Sigmoid colon (tissue), 7 donors: ENCODE measurements at places on chromosomes 2 and 18. TPM values are rescaled to one million over a fixed set of nuclear protein-coding genes. Genes with fewer than 3 reads are reported as not detected.

DNA sequence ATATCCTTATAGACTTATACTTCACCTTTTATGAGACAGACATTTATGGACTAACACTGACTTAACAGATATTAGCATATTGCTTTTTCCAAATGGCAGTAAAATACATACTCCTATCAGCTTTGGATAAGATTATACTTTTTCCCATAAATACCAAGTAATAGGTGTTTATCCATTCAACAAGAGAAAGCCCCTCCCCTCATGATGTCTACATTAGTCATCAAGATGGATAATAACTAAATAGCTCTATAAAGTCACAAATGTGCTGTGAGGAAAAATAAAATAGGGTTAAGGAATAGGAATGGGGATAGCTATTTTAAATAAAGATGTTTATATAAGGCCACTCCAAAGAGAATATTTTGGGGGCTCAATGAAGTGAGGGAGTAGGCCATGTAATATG is 39.4 kb downstream of the CSRNP3 start:
- no peak overlapping the region for H3K27ac ChIP-seq
- H3K27me3 ChIP-seq, result no peaks in the 10 kb centered on the region
- no peaks in the 10 kb centered on the region for H3K36me3 ChIP-seq
- no peak for DNase-seq

DNA sequence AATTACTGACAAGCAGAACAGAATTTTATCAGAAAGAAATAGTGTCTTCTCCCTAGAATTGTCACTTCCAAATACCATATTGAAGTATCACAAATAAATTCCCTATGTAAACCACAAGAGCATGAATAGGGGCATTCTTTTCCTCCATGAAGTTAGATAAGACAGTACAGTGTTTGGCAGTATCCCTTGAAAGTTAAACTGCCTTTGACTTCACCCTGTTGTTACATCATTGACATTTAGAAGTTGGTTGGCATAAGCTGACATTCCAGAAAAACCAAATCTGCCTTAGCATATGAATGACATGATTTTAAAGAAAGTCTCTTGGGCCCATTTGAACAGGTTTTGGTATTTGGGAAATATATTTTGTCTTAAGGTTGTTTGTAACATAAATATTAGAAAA is 50.2 kb upstream of the OSR1 start:
- H3K36me3 ChIP-seq, result no peaks in the 10 kb centered on the region
- no peak overlapping the region for H3K4me3 ChIP-seq
- no peak for DNase-seq
- no peaks in the 10 kb centered on the region for H3K27me3 ChIP-seq
- H3K27ac ChIP-seq, result no peak overlapping the region

LDAH gene
- total RNA-seq, result 14.3 TPM

GRCh38 chr18:24846138-24846537 is 385.7 kb downstream of the HRH4 start:
- no peaks in the 10 kb centered on the region for H3K27me3 ChIP-seq
- no peak for DNase-seq
- no peak overlapping the region for H3K27ac ChIP-seq
- H3K4me3 ChIP-seq, result no peak overlapping the region
- H3K36me3 ChIP-seq, result no peaks in the 10 kb centered on the region

COL3A1 gene
- total RNA-seq, result 475 TPM

DNA sequence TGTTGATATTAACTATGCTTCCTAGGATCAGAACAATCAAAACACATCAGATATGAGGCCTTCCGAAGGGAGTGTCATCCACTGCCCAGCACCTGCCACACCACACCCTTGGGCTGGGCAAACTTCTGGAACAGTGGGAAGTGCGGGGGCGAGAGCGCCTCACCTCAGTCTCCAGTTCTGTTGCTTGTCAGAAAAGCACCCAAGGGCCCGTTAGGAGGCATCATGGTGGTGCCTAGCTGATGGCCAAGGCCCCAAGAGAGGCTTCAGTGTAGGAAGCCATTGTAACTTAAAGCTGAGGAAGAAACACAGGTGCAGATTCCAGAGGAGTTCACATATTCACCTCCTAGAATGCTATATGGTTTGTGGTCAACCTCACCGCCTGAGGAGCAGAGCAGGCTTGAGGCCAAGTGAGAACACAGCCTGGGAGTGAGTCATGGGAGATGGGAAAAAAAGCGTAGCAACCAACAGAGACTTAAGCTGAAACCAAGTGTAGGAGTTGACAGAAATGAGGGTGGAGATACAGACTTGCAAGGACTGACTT is 85.1 kb upstream of the ATL2 start:
- no peak overlapping the region for H3K4me3 ChIP-seq
- peak; percentile 81 for DNase-seq
- H3K27me3 ChIP-seq, result no peaks in the 10 kb centered on the region
- H3K4me1 ChIP-seq, result no peaks in the 10 kb centered on the region

DNA sequence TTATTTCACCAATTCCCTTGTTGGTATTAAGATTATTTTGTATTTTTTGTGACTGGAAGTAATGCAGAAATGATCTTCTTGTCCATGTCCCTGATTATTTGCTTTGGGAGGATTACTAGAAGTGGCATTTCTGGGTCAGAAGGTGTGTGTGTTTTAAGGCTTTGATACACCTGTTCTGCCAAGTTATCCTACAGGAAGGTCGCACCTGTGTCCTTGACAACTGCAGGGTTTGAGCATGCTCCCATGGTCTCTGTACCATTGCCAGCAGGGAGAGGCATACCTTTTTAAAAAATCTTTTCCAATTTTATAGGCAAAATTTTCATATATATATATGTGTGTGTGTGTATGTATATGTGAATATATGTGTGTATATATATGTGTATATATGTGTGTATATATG is 29.7 kb downstream of the KDM3A start:
- H3K4me1 ChIP-seq, result peaks cover 20% of the 10 kb centered on the region
- peaks cover 28% of the 10 kb centered on the region for H3K36me3 ChIP-seq
- no peaks in the 10 kb centered on the region for H3K27me3 ChIP-seq
- no peak overlapping the region for H3K4me3 ChIP-seq
- DNase-seq, result no peak
- no peak overlapping the region for H3K27ac ChIP-seq

- no peak overlapping the region for H3K4me3 ChIP-seq
- peaks cover 44% of the 10 kb centered on the region for H3K4me1 ChIP-seq
- H3K27ac ChIP-seq, result no peak overlapping the region
- peak; percentile 17 for DNase-seq
- no peaks in the 10 kb centered on the region for H3K27me3 ChIP-seq
- H3K36me3 ChIP-seq, result no peaks in the 10 kb centered on the region
Observed at GRCh38 chr2:45960057-45960863, 308.8 kb downstream of the PRKCE start.

- H3K4me3 ChIP-seq, result no peak overlapping the region
- no peak for DNase-seq
- no peaks in the 10 kb centered on the region for H3K27me3 ChIP-seq
- H3K36me3 ChIP-seq, result no peaks in the 10 kb centered on the region
- no peak overlapping the region for H3K27ac ChIP-seq
- H3K4me1 ChIP-seq, result no peaks in the 10 kb centered on the region
Observed at GRCh38 chr2:14693874-14694273, 61.4 kb downstream of the LRATD1 start.

- no peaks in the 10 kb centered on the region for H3K36me3 ChIP-seq
- no peaks in the 10 kb centered on the region for H3K27me3 ChIP-seq
- H3K27ac ChIP-seq, result peak overlapping the region; percentile 100
- DNase-seq, result no peak
- no peaks in the 10 kb centered on the region for H3K4me1 ChIP-seq
- peak overlapping the region; percentile 76 for H3K4me3 ChIP-seq
Observed at GRCh38 chr2:156333274-156333950, 891 bp upstream of the NR4A2 start.

- no peak overlapping the region for H3K27ac ChIP-seq
- no peak overlapping the region for H3K4me3 ChIP-seq
- no peak for DNase-seq
- H3K36me3 ChIP-seq, result no peaks in the 10 kb centered on the region
Observed at GRCh38 chr2:71795486-71795885, 342.1 kb downstream of the DYSF start.

DNA sequence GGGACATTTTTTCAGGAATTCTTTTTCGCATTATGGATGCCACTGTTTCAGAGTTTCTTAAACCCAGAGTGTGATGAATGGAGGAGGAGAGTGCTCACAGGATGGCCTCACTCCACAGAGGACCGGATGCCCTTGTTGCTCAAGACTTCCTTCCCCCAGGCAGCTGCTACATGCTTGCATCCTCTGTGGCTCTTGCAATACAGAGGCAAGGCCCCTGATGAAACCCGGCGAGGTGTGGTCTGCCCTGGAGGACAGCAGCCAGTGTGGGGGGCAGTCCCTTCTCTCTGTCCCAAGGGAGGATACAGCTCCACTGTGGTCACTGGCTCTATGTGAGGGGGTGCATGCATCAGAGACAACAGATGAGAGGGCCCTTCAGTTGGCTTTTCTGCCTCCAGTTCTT is 109.6 kb downstream of the SH3RF3 start:
- peak; percentile 91 for DNase-seq
- peak overlapping the region; percentile 54 for H3K27ac ChIP-seq
- no peaks in the 10 kb centered on the region for H3K36me3 ChIP-seq

ZBTB7C gene
- 0.71 TPM for total RNA-seq

DNA sequence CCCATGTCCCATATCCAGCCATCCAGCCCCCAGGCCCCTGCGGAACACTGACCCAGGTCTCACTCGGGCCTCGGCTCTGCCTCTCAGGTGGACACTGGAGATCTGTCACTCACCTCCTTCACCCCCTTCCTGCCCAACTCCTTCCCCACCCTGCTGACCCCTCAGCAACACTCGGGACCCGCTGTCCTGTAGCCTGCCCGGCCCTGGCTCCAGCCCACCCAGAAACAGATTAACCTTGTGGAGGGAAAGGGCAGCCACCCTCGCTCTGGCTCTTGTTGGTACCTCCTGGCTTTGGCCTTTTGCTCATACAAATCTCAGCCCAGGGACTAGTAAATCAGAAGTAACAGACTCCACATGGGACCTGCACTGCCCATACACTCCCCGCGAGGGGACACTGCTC is 29.8 kb upstream of the PRLH start:
- H3K36me3 ChIP-seq, result no peaks in the 10 kb centered on the region
- no peaks in the 10 kb centered on the region for H3K4me1 ChIP-seq
- DNase-seq, result no peak
- no peak overlapping the region for H3K4me3 ChIP-seq

DNA sequence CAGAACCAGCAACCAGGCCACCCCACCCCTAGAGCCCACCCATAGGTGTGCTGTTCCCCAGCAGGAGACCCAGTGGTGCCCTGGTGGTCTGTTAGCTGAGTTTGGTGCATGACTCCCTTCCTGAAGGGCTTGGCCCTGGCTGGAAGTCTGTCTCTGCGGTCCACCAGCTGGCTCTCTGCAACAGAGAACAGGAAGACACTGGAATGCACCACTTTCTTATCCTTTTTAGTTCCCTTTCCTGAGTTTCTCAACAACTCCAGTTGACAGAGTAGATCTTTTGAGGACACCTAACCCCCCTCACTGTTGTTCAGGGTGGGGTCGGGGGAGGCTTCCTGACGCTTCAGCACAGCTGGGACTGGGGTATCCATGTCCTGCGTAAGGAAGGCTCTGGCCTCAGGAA is 11.9 kb upstream of the RPL37A start:
- no peak overlapping the region for H3K27ac ChIP-seq
- no peaks in the 10 kb centered on the region for H3K27me3 ChIP-seq
- no peak overlapping the region for H3K4me3 ChIP-seq

TOGARAM2 gene
- total RNA-seq, result 0.82 TPM

DNA sequence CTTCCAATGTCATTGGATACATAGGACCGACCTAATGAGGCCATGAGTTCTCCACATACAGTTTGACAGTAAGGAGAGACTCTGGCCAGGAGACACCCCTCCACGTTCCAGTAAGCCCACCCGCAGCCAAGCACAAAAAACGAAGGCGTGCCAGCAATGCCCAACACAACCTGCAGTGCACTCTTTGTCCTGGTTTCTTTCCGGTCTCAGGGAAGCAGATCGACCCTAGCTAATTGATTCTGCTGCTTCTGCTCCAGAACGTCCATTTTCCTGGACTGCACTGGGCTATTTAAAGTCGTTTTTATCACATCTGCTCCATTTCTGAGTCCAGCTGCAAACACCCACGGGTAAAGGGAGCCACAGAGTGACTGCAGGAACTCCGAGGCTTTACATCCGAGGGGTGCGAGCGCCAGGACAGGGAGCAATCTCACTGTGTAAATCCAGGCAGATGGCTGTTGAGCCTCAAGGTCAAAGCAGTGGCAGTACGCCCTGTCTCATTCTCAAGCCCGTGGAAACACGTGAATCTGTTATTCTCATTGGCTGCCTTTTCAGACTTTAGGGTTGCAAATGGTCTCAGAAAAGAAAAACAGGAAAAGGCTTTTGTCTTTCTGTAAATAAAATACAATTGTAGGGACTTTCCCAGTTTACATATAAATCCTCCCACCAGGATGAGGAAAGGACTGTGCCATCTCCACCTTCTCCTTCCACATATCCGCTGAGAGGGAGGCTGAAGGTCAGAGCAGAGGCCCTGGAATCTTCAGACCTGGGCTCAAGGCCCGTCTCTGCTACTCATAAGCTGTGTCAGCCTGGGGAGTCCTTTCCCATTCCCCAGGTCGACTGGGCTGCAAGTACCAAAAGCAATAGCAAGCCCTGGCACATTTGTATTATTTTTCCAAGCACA is 40.7 kb downstream of the TMEM163 start:
- no peak overlapping the region for H3K4me3 ChIP-seq
- no peaks in the 10 kb centered on the region for H3K36me3 ChIP-seq
- DNase-seq, result no peak
- no peaks in the 10 kb centered on the region for H3K4me1 ChIP-seq
- no peak overlapping the region for H3K27ac ChIP-seq

DNA sequence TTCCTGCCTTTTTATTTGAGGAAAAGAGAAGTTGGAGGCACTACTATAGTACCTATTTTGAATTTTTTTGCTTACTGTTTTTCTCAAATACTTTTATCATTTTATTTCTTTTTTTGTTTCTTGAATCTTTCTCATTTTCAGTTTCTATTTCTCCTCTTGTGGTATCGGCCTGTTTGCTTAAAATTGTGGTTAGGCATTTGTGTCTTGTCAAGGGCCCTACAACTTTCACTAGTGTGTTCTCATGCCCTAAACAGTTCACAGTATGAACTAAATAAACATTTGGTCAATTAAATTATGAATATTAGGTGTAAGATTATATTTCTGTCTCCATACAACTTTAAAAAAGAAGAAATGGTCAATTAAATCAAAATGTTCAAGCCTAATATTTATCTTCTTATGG is 613.5 kb downstream of the MBD2 start:
- no peaks in the 10 kb centered on the region for H3K27me3 ChIP-seq
- DNase-seq, result no peak
- H3K36me3 ChIP-seq, result no peaks in the 10 kb centered on the region

LRRC30 gene
- total RNA-seq, result not detected

DNA sequence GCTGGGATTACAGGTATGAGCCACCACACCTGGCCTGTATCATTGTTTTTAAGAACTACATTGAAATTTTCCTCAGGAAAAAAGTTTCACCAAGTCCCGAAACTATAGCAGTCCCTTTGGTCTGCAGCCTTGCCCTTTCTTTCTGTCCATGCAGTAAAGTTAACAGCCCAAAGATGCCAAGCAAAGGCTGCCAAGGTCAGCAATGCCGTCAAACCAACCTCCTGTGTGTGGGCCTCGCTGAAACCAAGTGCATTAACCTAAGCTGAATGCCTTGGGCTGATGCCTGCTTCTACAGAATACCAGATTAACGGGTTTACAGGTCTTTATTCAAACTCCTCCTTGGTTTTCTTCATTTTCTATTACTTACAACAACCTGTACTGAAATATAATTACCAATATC is 73.1 kb downstream of the EIF5B start:
- H3K4me1 ChIP-seq, result no peaks in the 10 kb centered on the region
- no peak overlapping the region for H3K4me3 ChIP-seq
- no peak overlapping the region for H3K27ac ChIP-seq
- no peak for DNase-seq
- H3K36me3 ChIP-seq, result peaks cover 72% of the 10 kb centered on the region

IL37 gene
- total RNA-seq, result not detected

FBXO36 gene
- total RNA-seq, result 3.5 TPM

FBXO41 gene
- total RNA-seq, result 2.9 TPM
